ENCODE measurements at places on chromosomes 12 and 14.
A peak's percentile ranks its signal among the peaks of the same experiment; 100 is the strongest.

GRCh38 chr12:78183824-78184223 lies 353.1 kb downstream of the NAV3 start:
- DNase-seq = no peak

GRCh38 chr12:103830025-103830725 lies 10.9 kb downstream of the NT5DC3 start:
- no peak for DNase-seq

- DNase-seq = no peak
These were observed 26.6 kb upstream of the NRXN3 start for GRCh38 chr14:78143489-78144145.

GRCh38 chr14:52244328-52244727 lies 23.2 kb upstream of the PTGDR start:
- DNase-seq = no peak

- no peak for DNase-seq
These were observed 32.9 kb downstream of the ASCL1 start for GRCh38 chr12:102990419-102990818.

GRCh38 chr14:61881046-61881445 lies 118.8 kb downstream of the SNAPC1 start:
- no peak for DNase-seq

GRCh38 chr14:28758253-28758884 lies 8.2 kb upstream of the FOXG1 start:
- no peak for DNase-seq

DNA sequence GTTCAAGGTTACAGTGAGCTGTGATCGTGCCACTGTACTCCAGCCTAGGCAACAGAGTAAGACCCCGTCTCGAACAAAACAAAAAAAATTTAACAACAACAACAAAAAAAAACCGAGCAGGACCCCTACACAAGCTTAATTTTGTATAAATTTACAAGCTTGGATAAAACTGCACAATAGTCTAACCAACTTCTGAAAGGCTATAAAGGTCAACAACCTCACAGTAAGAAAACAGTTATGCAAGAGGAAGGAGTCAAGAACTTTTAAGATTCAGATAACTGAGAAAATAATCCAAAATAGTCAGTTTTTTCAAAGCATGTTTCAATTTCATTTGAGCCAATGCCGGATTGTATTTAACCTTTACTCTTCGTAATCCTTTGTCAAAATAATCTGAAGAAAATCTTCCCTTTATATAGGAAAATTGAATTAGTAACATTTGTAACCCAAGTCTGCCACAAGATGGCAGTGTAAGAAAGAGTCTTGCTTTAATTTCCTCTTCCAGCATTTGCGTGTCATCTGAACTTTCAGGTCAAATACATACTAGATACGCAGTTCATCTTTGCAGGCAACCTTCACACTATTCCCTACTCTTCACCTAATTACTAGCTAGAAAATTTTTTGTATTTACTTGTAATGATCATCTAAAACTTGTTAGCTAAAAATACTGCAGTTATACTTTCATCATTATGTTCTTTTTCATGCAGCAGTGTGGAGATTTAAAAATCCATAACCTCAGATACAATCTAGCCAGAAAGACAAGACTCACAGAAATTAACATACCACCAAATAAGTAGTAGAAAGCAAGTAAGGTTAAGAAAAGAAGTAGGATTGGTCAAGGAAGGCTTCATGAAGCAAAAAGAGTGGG lies 5.8 kb downstream of the CCNB1IP1 start:
- peak; percentile 82 for DNase-seq

GRCh38 chr12:116202433-116202832 lies 75.1 kb downstream of the MED13L start:
- DNase-seq = no peak

GRCh38 chr14:79842270-79842669 lies 369.0 kb downstream of the DIO2 start:
- DNase-seq = peak; percentile 67

DNA sequence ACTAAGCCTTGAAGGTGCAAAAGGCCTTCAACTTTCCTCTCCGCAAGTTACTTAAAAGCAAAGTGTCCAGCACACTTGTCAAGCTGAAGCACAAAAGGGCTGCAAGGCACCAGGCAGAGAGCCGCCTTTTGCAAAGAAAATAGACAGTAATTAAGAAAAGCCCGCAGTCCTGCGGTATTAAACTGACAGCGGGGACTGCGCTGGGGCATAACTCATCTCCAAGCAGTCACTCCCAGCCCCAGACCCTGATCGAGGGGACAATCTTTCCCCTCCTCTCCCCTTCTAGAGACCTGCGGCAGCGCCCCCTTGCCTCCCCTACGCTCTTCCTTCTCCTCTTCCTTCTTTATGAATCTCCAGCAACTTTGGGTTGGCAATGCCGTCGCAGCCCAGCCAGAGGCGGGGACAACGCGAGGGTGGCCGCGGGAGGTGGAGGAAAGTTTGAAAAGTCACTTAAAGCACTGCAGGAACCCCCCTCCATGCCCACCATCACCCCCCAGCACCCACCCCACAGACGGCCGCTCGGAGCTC lies 200.9 kb upstream of the CAND1 start:
- DNase-seq = no peak

- DNase-seq = no peak
These were observed 80.0 kb downstream of the AACS start for GRCh38 chr12:125145196-125145595.

DNA sequence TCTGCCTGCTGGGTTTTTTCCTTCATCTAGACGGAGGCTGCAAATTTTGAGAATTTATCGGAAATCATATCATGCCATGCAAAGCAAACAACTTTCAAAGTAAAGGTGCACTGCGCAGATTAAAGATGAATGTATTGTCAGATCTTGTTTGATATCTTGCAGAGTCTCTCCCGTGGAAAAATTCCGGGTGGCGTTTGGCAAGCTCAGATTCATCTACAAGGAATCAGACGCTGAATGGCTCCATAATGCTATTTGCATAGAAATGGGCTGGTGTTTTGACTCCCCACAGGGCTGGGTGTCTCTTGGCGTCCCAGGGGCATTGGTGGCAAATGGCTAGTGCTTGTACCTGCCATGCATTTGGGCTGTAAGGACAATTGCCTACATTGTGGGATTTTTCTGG lies 274.0 kb downstream of the VRK1 start:
- DNase-seq = no peak

DNA sequence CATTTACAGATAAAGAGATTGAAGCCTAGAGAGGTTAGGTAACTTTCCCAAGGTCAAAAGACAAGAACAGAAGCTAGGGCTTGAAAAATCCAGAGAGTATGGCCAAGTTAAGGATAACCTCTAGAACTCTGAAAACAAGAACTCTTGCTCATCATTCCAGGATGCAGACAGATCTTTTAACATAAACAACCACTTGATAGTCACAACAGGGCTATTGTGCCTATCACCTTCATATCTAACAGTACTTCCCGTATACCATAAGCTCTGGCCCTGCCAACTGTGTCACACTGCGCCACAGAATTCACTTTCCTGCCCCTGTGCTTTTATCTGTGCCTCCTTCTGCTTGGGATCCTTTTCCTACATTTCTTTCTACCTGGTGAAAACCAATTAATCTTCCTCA lies 18.2 kb downstream of the ERP29 start:
- DNase-seq = peak; percentile 7

GRCh38 chr12:50689437-50689836 lies 74.5 kb upstream of the ATF1 start:
- no peak for DNase-seq

GRCh38 chr12:61810486-61810885 lies 449.7 kb upstream of the USP15 start:
- no peak for DNase-seq

GRCh38 chr12:25458047-25458552 lies 95.0 kb downstream of the LMNTD1 start:
- peak; percentile 87 for DNase-seq

GRCh38 chr12:65125975-65126374 lies 4.9 kb upstream of the WIF1 start:
- no peak for DNase-seq

GRCh38 chr14:34179727-34180126 lies 228.9 kb upstream of the EGLN3 start:
- DNase-seq = no peak

GRCh38 chr14:46653031-46653755 lies 1.6 kb upstream of the RPL10L start:
- no peak for DNase-seq

DNA sequence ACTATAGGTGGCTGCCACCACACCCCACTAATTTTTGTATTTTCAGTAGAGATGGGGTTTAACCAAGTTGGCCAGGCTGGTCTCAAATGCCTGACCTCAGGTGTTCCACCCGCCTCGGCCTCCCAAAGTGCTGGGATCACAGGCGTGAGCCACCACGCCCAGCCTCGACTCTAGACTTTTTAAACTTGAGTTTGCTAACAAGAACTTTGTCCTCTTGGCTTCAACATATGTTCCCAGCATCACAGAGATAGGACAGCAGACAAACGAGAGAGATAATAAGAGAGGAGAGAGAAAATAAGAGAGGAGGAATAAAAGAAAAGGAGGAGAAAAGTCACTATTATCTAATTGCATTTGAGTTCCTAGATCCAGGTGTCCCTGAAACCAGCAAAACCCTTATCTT lies 119.1 kb downstream of the CEP83 start:
- DNase-seq = no peak

DNA sequence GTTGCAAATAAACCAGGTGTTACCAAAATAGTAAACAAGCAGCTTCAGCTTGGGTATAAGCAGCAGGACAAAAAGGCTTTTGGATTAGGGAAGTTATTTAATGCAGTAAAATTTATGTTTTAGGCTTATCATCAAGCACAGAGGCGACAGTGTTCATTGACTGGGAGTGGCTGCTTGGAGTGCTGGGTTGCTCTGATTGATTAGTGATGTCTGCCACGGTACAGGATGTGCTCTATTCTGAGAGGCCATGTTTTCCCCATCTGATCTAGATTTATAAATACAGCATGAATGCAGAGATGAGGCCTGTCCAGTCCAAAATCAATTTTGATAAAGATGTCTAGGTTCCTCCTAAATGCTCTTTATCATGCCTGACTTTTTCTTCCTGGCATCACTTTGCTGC lies 83.5 kb downstream of the MAP1LC3B2 start:
- no peak for DNase-seq

DNA sequence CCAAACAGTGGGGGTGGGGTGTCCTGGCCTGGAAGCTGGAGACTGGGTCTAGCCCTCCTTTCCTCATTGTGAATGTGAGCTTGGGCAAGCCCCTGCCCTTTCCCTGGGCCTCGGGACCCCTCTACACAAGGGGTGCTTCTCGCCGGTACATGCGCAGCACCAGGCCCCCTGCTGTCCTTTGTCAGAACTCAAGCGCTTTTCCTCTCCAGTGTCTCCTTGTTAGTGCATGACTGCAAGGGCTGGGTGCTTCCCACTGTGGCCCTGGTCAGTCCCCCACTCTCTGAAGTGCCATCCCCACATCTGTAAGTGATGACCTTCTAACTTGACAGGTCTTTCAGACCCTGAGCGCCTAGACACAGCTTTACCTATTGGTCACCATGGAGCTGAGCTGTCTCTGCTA lies 44.2 kb downstream of the DEGS2 start:
- DNase-seq = no peak

GRCh38 chr14:37508503-37508902 lies 86.5 kb downstream of the FOXA1 start:
- DNase-seq = peak; percentile 15

- peak; percentile 5 for DNase-seq
These were observed 5.0 kb downstream of the CREBL2 start for GRCh38 chr12:12616512-12617310.

- DNase-seq = no peak
These were observed 130.9 kb downstream of the SAMD4A start for GRCh38 chr14:54697803-54698202.

GRCh38 chr12:43760396-43760795 lies 1.6 kb downstream of the IRAK4 start:
- DNase-seq = no peak

DNA sequence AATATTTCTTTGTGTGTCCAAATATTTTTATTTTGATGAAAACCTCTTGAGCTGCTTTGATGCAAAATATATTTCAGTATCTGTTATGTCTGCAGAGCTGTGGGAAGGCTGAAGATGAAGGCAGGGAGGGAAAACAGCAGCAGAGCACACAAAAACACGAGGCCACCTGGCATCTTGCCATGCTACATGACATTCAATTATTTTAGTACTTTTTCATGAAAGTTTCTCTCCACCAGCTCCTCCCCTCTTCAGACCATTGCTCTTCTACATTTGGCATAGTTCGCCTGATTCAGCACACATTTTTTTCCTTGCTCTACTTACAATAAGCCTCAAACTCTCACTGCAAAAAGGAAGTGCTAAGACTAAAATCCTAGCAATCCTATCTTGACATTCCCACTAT lies 4.6 kb upstream of the ALX1 start:
- no peak for DNase-seq

DNA sequence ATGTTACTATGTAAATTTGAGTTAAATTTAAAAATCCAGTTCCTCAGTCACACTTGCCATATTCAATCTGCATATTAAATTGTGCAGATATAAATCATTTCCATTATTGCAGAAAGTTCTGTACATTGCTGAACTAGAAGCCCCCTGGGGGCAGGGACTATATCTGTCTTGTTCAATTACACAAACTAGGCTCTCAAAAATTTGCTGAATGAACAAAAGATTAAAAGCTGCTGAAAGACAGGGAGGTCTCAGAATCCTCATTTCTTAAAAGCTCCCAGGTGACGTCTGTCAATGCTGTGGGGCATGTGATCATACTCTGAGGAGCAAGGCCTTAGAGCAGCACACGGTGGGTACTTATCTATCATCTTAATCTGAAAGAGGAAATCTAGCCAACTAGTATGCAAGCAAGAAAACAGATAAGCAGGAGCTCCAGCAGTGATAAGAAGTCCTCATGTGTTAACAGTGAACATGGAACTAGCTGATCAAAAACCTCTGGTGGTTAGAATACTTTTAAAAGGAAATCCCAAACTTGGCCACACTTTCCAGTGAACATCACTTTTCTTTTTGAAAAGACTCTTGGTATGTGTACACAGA lies 60.5 kb downstream of the APPL2 start:
- no peak for DNase-seq

DNA sequence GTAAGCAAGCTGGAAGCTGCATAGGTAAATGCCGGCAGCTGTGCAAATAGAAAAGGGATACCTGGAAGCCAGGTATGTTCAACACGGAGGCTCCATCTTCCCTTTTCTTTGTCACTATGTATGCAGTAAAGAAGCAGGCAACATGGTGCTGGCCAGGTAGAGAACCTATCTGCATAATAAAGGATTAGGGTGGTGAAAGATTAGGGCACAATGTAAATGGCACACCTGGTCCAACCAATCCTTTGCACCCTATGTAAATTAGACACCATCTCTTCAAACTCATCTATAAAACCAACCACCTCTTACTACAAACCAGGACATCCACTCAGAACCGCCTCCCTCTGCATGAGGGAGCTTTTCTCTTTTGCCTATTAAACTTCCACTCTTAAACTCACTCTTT lies 32.3 kb downstream of the RPS29 start:
- DNase-seq = no peak

- peak; percentile 6 for DNase-seq
These were observed 322.8 kb upstream of the PRICKLE1 start for GRCh38 chr12:42912367-42912766.

- DNase-seq = no peak
These were observed 224.1 kb downstream of the PHLDA1 start for GRCh38 chr12:75807494-75807893.

- peak; percentile 57 for DNase-seq
These were observed 84.0 kb downstream of the ACTN1 start for GRCh38 chr14:68894802-68895703.
